HS-27A (cell line): ENCODE measurements at places on chromosomes 11 and 22.

DNA sequence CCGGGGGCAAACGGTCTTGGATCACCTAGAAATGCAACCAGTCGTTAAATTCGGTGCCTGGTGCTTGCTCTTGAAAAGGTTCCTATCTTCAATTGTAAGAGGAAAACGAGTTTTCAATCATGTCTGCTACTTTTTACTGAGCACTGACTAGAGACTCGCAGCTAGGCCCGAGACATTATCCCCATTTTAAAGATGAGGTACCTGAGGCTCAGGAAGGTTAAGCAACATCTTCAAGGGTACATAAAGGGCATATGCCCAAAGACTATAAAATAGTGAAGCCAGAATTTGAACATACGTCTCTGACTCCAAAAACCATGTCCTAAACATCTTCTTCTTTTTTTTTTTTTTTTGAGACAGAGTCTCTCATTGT, 638 bp upstream of the PISD start:
- DNase-seq, result no peak

GRCh38 chr22:50498322-50498890, 9.1 kb downstream of the LMF2 start:
- no peak for DNase-seq

GRCh38 chr11:88555018-88555828, 217.7 kb upstream of the CTSC start:
- peak; percentile 90 for DNase-seq

GRCh38 chr22:22461111-22461510, 47.4 kb downstream of the ZNF280B start:
- no peak for DNase-seq

GRCh38 chr11:1654388-1655167, 25.0 kb downstream of the KRTAP5-5 start:
- no peak for DNase-seq

DNA sequence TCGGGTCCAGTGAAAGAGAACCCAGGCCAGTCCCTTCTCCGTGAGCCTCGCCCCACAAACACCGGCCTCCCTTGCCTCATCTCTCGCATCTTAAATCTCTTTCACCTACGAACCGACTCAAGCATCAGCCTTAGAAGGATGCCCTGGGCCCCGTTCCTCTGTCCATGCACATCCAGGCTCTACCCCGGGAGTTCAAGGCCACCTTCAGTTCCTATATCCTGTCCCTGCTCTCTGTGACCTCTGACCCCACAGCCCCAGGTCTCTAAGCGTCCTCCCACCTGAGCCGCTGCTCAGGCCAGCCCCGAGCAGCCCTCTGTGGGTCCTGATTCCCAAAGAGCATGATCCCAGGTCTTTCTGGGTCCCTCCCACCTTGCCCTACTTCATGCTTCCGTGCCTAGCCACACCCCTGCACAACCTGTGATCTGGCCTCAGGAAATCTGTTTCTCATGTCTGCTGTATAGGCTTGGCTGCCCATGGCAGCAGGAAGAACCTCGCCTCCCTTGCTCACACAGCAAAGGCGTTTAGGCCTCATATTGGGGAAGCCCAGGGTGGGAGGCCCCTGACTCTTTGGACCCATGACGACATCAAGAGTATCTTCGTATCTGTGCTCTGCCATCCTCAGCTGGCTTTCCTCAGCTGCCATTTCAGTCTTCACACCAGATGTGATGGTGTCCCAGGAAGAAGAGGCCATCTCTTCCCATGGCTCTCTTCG, 77.5 kb upstream of the SEPTIN5 start:
- no peak for DNase-seq

- no peak for DNase-seq
Observed at GRCh38 chr11:12449961-12450715, 72.8 kb downstream of the PARVA start.

DNA sequence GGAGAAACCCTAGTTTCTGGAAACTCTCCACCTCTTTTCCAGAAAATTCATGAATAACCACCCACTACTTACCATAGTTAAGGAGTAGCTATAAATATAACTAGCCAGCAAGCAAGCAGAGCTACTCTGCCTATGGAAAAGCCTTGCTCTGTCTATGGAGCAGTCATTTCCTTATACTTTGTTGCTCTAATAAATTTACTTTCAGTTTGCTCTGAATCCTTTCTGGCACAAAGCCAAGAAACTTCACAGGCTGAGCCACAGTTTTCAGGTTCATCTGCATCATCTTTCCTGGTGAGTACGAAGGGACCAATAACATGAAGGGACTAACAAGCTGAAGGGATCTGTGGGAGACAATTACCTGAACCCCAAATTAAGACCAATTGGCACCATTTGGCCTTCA, 4.6 kb downstream of the OR4C45 start:
- DNase-seq, result no peak

DNA sequence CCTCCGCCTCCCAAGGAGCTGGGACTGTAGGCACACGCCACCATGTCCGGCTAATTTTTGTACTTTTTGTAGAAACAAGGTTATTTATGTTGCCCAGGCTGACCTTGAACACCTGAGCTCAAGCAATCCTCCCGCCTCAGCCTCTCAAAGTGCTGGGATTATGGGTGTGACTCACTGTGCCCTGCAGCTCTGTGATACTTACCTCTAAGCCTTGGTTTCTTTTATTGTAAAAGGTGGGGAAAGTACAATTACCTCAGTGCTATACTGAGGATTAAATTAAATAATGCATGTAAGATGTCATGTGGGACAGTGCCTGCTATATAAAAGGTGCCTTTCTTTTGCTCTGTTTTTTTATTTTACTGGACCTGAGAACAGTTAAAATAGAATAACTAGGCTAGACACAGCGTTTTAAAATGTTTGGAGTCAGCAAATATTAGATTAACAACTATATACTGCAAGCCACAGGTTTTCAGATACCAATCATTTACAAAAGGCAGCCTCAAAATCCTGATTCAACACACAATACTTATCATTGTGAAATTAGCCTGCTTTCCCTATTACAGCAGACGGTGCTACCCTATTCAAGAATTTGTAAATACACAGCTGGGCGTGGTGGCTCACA, 30.0 kb downstream of the PRR14L start:
- no peak for DNase-seq

GRCh38 chr11:128691802-128692752, 1.8 kb upstream of the FLI1 start:
- no peak for DNase-seq
